ENCODE measurements at places on chromosomes 5 and 9.

GRCh38 chr5:68304421-68305052 lies 89.0 kb downstream of the PIK3R1 start:
- DNase-seq: no peak

DNA sequence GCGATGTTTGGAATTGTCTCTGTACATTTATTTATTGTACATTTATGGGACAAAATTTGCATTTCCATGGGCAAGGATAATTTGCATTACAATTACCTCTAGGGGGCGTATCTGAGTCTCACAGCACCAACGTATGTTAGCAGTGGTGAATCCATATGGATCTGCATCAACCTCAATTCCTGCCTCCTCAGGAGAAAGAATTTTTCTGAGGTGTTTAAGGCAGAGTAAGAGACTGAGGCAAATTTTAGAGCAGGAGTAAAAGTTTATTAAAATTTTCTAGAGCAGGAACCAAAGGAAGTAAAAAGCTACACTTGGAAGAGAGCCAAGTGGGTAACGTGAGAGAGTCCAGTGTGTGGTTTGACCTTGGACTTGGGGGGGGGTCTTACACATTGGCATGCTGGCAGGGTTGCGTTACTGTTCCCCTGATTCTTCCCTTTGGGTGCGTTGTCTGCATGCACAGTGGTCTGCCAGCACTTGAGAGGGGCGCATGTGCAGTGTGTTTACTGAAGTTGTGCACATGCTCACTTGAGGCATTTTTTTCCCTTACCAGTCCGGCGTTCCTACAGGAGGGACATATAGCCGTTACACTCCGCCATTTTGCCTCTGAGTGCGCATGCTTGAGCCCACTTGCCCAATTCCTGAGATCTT lies 21.0 kb upstream of the RAB14 start:
- no peak for DNase-seq

- no peak for DNase-seq
Observed at GRCh38 chr5:134432677-134433359, 21.1 kb upstream of the CDKN2AIPNL start.

DNA sequence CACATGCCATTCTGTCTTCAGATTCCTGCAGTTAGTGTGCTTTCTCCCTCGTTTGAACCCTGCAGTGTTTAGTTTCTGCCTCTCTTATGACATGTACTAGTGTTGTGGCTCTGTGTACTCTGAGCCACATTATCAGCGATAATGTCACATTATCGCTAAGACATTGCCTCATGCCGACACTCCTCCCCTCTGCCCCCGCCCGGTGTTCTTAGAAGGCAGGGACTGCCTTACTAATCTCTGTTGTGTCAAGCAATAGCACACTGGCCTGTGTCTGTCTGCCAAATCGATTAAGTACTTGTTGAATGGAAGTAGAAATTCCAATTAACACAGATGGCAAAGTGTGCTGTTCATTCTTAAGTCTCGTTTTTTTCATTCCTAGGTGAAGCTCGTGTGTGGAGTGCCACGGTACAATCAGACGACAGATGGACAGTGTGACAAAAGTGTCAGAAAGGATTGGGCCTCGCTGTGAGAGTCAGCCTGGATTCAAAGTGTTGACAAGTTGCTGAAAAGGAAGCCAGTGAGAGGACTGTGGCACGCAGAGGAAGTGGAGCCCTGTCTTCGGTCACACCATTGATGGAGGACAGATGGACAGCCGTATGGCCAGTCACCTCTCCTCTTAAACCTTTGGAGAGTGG lies 10.5 kb downstream of the PIK3R1 start:
- no peak for DNase-seq

- peak; percentile 8 for DNase-seq
Observed at GRCh38 chr5:108521011-108521700, 139.3 kb upstream of the FBXL17 start.

GRCh38 chr9:124664143-124664542 lies 107.0 kb downstream of the NR6A1 start:
- no peak for DNase-seq

- DNase-seq: no peak
Observed at GRCh38 chr5:78506261-78507024, 142.1 kb downstream of the LHFPL2 start.

GRCh38 chr5:16992444-16992843 lies 56.4 kb upstream of the MYO10 start:
- DNase-seq: no peak

DNA sequence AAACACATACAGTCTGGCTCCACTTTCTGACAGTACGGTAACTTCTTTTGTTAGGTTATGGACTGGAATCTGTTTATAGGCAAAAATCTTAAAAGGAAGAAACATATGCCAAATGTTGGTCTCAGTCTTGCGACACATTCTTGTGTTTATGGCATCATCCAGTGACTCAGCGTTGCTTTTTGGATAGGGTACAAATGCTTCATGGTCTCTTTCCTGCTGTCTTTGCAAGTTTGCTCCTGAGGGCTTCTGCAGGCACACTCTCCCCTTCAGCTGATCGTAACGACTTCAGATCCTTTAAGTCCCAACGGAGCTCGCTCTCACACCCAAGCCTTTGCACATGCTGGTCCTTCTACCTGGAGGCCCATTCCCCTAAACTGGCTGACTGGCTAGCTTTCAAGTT lies 23.6 kb upstream of the TNFSF8 start:
- DNase-seq: no peak

- DNase-seq: no peak
Observed at GRCh38 chr5:110517396-110517795, 209.1 kb downstream of the TMEM232 start.

GRCh38 chr9:33908749-33909148 lies 91.8 kb downstream of the UBE2R2 start:
- no peak for DNase-seq

GRCh38 chr5:180873615-180874520 lies 12.8 kb upstream of the ZFP62 start:
- no peak for DNase-seq

DNA sequence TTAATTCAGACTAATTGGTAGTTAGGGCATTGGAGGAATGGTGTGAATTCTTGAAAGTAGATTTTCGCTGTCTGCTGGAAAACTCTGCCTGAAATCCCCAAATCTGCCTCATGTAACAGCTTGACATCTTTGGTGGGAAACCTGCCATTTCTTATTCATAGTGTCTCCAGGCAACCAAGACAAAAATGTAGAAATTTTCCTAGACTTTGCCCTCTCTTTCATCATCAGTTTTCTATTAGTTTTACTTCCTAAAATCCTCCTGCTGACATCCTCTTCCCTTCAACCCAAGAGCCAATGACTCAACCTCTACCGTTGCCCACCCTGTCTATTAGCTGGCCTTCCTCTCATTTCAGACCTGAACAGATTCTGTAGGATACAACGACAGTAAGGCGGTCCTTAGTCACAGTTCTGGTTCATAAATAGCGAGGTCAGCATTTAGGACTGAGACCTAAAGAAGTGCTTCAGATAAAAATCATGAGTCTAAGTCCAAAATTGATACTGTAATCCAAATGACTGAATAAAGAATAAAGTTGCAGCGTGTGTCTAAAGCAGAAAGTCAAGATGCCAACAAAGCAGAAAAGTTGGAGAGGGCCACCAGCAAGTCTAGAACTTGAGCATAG lies 133.9 kb downstream of the MUSK start:
- DNase-seq: no peak

- DNase-seq: no peak
Observed at GRCh38 chr5:107232293-107232692, 438.4 kb downstream of the EFNA5 start.

GRCh38 chr5:113776168-113776567 lies 262.7 kb downstream of the YTHDC2 start:
- DNase-seq: no peak

- DNase-seq: no peak
Observed at GRCh38 chr5:56155992-56156584, 77.0 kb downstream of the ANKRD55 start.

DNA sequence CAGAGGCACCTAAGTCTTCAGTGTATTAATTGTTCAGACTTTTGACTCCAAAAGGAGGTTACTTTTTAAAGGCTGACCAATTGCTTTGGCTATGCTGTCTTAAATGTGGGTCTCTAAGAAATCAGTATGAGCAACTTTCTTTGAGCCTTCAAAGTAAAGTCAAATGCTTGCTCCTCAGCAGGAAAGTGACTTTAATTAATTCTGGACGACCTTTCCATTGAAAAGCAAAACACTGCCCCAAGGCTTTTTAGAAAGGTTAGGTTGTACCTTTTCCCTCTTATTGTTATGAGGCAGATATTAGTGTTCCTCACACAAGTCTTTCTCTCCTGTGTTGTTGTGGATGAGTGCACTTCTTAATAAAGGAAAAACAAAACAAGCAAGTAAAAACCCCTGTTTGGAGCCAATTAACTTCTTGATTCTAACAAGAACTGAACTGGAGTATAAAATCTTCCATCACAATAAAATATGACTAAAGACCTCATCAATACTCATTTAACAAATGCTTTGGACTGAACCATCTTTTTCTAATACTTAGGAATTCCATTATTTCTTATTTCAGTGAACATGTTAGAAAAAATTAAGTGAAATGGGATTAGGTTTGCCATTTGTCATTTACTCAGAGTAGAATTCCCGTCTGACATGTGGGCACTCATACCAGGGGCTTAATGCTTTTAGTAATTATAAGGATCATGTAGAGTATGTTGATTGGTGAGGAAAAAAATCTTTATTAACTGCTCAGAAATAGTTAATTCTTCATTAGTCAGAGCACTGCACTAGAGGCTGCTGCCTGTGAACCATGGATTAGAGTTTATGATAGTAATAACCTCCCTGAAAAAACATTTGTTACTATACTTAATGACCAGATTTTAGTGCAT lies 159.1 kb upstream of the ZNF608 start:
- no peak for DNase-seq

GRCh38 chr5:80057921-80058320 lies 22.8 kb downstream of the THBS4 start:
- DNase-seq: no peak

DNA sequence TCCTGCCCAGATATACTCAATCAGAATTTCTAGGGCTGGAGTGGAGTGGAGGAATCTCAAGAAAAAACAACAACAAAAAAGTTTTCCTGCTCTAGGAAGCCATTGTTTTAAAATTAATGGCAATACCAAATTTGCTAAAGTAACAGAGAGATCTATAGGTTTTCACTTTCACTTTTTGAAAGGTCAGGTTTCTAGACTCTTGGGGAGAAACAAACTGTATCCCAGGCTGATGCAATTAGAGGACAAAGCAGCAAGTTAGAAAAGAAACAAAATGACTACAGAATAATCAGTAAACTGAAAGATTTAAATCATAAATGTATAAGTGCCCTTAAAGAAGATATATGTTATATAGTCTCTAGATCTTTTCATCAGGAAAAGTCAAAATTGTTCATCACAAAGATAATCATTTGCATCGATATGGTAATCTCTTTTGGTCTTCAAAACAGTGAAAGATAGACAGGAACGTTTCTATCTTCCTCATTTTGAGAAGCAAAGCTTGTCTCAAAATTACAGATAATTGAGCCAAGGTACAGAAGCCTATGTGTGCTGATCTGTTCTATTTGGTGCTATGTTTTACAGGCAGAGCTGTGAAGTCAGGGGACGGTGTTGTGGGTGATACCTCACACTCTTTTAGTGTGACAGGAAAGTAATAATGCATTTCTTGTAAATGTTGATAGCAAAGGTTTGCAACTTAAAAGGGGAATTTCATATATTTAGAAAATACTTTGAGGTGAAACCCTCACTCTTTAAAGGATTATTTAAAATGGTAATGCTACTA lies 1746.6 kb upstream of the C9orf72 start:
- DNase-seq: no peak

DNA sequence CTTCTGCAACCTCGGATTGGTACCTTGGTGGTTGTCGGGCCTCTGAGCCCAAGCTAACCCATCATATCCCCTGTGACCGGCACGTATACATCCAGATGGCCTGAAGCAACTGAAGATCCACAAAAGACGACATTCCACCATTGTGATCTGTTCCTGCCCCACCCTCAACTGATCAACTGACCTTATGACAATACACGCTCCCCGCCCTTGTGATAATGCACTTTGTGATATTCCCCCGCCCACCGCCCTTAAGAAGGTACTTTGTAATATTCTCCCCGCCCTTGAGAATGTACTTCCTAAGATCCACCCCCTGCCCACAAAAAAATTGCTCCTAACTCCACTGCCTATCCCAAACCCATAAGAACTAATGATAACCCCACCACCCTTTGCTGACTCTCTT lies 16.5 kb upstream of the TOR1B start:
- no peak for DNase-seq

DNA sequence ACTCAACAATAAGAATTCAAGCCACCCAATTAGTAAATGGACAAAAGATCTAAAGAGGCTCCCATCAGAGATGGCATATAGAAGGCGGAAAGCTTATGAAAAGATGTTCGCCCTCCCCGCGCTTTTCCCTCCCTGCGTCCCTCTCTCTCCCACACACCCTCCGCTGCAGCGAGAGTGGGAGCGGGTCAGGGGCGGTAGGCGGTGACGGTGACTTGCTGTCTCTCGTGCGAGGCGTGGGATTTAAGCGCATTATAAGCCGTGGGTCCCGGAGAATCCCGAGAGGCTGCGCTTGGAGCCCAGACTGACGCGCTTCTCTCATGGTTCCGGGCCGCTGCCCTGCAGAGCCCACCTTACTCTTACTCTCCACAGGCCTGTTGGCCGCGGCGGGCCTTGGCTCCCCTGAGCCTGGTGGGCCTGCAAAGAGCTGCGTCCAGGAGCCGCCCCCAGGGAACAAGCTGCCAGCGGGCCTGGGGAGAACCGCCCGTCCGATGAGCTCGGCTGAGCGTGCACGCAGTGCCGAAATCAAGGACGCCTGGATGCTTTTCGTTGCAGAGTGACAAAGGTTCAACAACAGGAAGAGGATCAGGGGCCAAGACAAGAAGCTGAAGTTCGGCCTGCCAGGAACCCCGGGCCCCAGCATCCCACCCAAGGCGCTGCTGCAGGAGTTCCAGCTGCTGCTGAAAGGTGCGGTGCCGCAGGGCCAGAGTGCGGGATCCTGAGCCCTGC lies 42.6 kb upstream of the BICD2 start:
- no peak for DNase-seq

DNA sequence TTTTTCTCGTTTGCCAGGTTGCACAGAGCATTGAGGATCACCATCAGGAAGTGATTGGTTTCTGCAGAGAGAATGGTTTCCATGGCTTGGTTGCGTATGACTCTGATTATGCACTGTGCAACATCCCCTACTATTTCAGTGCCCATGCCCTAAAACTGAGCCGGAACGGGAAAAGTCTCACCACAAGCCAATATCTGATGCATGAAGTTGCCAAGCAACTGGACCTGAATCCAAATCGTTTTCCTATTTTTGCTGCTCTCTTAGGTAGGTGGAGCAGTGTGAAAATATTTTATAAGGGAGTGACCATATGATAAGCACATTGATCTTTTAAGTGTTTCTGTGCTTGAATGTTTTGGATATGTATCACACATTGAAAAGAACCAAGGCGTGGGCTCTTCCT lies 17.7 kb upstream of the FAM120AOS start:
- no peak for DNase-seq

GRCh38 chr9:130157079-130157478 lies 15.1 kb upstream of the NCS1 start:
- no peak for DNase-seq
